ENCODE measurements at places on chromosomes 3 and 15.

DNA sequence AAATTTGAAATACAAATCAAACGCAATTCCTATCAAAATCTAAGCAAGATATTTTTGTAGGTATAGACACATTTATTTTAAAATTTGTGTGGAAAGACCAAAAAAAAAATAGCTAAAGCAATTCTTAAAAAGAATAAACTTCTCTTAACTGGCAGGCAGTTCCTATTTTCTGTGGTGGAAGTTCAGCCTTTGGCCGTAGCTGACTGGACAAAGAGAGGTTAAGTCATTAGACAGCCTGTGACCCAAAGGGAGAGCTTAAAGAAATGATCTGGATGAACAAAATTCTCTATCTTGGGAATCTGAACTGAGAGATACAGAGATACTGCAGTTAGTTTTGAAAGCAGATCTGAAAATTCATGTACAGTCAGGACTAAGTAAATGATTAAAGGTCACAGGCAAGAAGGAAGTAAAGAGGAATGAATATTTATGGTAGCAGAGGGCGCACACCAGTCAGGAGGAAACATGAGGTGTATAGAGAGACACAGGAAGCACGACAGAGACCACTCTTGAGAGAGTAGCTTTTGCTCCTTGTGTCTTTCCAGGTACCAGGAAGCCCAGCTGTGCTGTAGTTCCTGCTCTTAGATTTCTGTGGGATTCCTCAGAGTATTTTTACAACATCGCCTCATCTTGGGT lies 57.5 kb downstream of the TPRG1 start:
- DNase-seq: no peak

DNA sequence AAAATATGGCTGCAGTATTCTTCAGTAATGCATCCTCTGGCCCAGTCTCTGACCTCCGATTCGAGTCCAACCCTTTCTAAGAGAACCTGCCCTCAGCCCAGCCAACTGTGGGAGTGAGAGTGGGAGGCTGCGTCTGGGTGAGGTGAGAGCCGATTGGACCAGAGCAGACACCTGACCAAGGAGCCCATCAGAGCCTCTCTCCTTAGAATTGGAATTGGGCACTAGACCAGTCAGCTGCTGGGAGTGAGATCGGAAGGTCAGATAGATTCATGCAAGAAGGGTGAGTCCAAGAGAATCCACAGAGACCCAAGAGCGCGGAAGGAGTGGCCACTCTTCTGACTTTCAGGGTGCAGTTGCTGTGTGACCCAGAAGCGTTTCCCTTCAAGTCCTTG lies 10.2 kb downstream of the RASL12 start:
- no peak for DNase-seq

- no peak for DNase-seq
Measured at GRCh38 chr3:112362221-112362620, 29.3 kb downstream of the CD200 start.

- no peak for DNase-seq
Measured at GRCh38 chr3:61595826-61596225, 34.5 kb downstream of the PTPRG start.

GRCh38 chr3:111352585-111352984 lies 189.4 kb upstream of the CD96 start:
- no peak for DNase-seq

DNA sequence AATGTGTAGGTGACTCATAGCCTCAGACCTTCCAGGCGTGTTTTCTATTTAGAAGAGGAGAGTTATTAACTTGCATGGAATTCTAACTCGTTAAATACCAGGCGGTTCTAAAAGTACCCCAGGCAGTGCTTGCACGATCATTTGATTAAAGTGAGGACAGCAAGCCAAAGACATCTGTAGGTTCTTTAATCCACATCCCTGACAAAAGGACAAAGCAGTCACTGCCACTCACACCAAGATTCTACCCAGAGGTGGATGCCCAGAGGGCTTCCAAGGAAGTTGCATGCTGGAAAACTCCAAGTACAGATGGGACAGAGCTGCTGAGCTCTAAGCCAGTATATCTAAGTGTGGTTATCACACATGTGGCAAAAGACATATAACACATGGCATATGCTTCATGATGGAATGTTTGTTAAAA lies 372.1 kb downstream of the ROBO2 start:
- peak; percentile 69 for DNase-seq

GRCh38 chr3:118537454-118537853 lies 497.2 kb downstream of the IGSF11 start:
- DNase-seq: no peak

DNA sequence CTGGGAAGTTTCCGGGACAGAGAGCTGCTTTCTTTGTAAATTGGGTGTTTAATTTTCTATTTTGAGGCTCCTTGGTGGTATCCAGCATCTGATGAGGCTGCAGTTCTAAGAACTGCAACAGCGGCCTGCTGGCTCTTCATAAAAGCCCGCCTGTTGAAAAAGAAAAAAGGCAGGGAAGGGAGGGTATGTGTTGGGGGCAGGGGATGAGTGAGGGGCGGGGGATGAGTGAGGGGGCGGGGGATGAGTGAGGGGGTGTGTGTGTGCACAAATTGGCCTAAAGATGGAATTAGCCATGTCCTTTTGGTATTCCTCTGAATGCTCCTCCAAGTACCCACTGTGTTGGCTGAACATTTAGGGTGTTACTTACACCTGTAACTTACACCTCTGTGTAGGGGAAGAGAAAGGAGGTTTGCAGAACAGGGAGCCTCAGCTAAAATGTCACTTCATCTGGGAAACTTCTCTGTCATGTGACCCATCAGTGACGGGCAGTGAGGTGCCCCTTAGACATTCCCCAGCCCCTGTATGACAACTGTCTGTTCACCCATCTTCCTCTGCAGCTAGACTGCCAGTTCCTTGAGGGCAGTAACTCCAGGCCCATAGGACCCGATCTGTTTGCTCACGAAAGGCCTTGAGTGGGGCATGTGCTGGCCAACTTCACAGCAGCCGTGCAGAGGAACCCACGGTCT lies 57.6 kb downstream of the LRIG1 start:
- no peak for DNase-seq

- DNase-seq: no peak
Measured at GRCh38 chr3:160376681-160377080, 22.3 kb downstream of the IFT80 start.

- no peak for DNase-seq
Measured at GRCh38 chr15:56366211-56366610, 985 bp downstream of the TEX9 start.

GRCh38 chr3:14914779-14915117 lies 32.6 kb upstream of the NR2C2 start:
- no peak for DNase-seq

DNA sequence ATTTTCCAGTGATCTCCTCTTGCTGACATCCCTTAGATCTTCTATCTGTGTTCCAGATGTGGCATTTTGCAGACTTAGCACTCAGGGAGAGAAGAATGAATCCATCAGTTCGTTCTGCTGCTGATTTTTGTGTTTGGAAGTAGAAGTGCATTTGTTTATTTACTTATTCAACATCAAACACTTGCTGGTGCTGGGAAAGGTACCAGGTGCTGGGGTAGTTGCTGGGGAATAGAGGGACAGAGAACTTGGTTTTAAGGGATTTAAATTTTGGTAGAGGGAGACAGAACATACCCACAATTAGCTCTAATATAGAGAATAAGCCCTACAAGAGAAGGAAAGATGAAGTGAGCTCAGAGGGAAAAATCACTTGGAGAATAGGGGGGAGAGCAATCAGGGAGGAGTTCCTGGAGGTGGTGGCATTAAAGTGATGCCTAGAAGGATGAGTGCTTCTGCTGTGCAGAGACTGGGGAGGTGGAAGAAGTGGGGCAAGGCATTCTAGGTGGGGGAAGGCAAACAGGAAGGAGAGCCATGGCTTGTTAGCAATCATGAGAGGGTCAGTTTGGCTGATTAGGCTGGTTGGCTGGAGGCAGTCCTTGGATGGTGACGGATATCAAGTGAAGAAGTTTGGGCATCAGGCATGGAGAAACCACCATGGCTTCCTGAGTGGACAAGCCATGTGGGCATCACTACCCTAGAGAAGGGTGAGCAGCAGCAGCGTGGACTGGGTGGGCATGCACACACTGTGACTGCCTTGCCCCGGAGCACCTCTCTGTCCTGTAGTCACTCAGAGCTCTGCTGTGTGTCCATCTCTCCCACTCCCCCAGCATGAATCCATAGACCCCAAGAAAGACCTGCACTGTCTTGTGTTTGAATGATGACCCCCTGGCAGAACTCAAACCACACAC lies 197.3 kb downstream of the OPA1 start:
- DNase-seq: no peak

DNA sequence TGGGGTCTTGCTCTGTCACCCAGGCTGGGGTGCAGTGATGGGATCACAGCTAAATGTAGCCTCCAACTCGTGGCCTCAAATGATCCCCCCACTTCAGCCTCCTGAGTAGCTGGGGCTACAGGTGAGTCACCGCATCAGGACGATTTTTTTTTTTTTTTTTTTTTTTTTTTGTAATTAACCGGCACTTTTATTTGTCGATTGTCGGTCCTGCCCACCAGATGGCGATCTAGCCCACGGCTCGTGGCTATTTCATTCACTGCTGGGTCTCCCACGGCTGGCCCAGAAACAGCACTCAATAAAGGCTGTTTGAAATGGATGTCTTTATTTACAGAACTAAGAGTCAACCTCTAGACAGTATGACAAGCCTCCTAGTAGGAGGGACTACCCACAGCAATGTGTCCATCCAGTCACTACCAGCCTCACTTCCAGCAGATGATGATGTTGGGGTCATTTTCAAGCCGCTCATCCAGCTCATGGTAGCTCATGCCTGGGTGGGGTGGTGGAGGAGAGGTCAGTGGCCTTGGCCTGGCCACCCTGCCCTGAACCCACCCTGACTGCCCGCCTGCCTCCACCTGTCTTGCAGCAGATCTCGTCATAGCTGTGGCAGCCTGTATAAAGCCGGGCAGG lies 1.8 kb upstream of the ZMYND10 start:
- no peak for DNase-seq

DNA sequence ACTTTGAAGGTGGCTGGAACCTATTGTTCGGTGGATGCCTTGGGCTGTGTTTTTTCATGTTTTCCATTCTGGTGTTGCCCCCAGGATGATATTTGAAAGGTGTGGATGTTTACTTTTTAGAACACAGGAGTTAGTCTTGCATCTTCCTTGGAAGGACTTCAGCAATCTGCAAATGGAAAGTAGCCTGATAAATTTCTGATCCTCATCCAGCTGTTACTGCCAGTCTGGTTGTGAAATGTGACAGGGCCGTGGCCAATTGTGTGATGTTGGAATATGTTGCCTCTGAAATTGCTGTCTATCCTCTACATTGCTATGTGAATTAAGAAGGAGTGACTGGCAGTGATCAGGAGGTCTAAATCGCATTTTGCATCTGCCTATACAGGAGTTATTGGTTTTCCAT lies 382.5 kb upstream of the C2CD4B start:
- DNase-seq: no peak

GRCh38 chr3:107443461-107443860 lies 66.2 kb downstream of the CCDC54 start:
- no peak for DNase-seq

- no peak for DNase-seq
Measured at GRCh38 chr3:157921811-157922210, 184.4 kb downstream of the SHOX2 start.

- no peak for DNase-seq
Measured at GRCh38 chr15:57914350-57915055, 151.0 kb downstream of the ALDH1A2 start.

DNA sequence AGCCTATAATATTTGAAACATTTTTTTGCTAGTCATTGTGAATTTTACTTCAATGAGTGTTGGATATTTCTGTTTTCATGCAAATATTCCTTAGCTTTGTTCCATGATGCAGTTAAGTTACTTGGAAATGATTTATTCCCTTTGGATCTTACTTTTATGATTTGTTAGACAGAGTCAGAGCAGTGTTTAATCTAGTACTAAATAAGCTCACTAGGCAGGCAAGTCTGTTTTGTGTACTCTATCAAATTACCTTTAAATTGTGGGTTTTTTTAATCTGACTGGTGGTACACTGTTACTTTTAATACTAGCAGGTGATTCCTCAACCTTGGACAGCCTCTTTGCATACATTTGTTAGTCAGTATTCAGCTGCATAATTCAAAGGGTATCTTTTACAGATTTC lies 173.3 kb upstream of the MBNL1 start:
- DNase-seq: no peak
